ENCODE measurements at places on chromosomes 2 and 18. TPM values are rescaled to one million over a fixed set of nuclear protein-coding genes. Genes with fewer than 3 reads are reported as not detected.

DNA sequence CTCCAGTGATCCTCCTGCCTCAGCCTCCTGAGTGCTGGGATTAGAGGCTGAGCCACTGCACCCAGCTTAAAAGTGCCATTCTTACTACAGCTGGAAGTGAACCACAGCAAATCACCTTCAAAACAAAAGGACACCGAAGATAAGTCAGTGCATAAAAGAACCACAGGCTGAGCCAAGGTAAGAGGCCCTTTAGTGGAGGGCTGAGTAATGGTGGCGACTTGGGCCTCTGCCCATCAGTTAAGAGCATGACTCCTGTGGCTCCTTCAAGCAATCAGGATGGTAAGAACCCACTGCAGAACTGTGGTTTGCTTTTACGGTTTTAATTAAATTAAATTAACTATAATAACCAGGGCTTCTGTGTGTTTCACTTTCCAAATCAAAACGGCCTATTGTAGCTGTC lies 75.1 kb downstream of the CTAGE1 start:
- DNase-seq, result no peak

DNA sequence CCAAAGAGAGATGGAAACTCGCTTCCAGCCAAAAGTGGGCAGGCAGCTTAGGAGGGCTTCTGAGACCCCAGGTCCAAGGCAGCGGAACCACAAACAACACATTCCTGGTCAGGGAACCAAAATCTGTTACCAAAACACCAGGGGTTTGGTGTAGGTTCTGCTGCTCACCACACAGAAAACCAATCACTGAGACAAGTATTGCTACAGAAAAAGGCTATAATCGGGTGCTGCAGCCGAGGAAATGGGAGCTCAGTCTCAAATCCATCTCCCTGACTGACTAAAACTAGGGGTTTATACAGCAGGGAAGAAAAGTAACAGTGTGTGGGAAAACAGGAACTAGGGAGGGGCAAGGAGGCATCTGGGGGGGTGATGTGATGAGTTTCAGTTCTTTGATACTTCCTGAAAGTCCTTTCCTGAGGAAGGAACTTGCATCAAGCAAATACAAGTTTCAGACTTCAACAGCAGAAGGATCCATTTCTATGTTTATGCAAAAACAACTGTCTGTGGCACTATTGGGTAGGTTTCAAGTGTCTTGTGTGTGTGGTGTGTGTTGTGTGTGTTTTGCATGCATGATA lies 108.0 kb downstream of the FAM168B start:
- no peak for DNase-seq

- no peak for DNase-seq
Measured at GRCh38 chr2:237156031-237156856, 70.6 kb downstream of the COPS8 start.

DNA sequence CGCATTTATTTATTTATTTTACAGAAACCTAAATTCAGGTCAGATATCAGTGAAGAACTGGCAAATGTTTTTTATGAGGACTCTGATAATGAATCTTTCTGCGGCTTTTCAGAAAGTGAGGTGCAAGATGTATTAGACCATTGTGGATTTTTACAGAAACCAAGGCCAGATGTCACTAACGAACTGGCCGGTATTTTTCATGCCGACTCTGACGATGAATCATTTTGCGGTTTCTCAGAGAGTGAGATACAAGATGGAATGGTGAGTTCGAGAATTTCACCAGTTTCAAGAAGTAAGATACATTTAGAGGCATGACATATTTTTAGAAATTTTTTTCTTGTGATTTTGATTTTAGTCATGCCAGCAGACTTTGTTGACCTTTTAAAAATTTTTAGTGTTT lies 4.6 kb downstream of the CDCA7 start:
- no peak for DNase-seq

DNA sequence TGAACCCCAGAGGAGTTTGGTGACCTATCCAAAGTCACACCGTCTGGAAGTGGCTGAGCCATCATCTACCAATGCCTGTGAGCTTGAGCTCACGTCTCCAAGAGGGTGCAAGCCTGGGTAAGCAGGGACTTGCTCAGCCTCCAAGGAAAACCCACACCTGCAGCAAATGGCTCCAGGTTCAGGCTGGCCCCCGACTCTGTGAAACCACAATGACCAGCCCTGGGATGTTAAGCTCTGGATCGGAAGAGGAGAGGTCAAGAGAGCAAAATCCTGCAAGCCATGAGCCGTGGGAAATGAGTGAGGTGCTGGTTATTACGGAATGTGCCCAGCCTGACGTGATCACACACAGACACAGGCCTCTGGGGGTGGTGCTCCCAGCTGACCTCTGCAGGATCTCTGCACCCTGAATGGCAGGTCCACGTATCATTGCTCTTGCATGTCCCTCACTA lies 94.1 kb upstream of the OTOS start:
- DNase-seq, result no peak

- DNase-seq, result no peak
Measured at GRCh38 chr2:56460508-56460907, 276.7 kb downstream of the CCDC85A start.

GRCh38 chr2:100397118-100397860 lies 20.2 kb downstream of the CHST10 start:
- DNase-seq, result no peak

The ZNF638 gene
- 290 TPM for total RNA-seq

- DNase-seq, result no peak
Measured at GRCh38 chr2:235670974-235671787, 177.3 kb downstream of the AGAP1 start.

DNA sequence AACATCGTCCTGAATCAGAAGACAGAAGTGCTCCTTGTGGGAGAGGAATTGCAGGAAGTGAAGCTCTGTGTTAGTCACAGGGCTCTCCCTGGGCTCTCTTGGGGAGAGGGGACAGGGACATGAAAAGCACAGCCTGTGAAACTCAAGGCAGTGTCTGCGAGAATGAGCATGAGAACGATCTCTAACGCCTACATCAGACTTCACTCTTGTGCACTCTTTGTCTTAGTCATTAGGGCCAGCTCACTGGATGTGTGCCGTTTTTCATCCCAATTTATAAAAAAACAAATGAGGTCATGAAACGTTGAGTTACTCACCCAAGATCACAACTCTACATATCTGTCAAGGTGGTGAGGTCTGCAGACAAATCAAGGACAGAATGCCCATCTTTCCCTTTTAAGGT lies 27.0 kb upstream of the TWIST2 start:
- DNase-seq, result no peak

GRCh38 chr2:150267651-150268415 lies 219.6 kb downstream of the RND3 start:
- DNase-seq, result no peak

GRCh38 chr2:120109186-120110061 lies 96.5 kb downstream of the EPB41L5 start:
- no peak for DNase-seq

The UGT1A4 gene
- not detected for total RNA-seq

DNA sequence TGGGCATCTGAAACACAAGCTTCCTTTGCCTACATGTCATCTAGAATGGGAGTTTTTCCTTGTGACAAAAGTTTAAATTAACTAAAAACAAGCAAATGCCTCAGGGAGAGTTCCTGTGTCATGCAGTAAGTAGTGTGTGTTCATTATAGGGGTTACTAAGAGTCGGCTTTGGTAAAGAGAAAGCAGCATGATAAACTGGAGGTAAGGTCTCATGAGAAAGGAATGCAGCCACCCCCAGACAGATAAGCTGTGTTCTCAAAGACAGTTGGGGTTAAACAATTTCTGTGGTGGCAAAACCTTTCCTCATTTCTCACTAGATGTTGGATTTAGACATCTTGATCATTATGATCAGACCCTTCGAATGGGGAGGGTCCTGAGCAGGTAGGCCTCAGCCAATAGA lies 129.7 kb downstream of the MAP4K4 start:
- no peak for DNase-seq

The CCL20 gene
- 1.3 TPM for total RNA-seq

The DYSF gene
- 15.7 TPM for total RNA-seq

The SOWAHC gene
- 9.1 TPM for total RNA-seq

- DNase-seq, result no peak
Measured at GRCh38 chr18:70672581-70672980, 383.7 kb downstream of the SOCS6 start.

The LRRTM4 gene
- total RNA-seq, result 0.16 TPM

- no peak for DNase-seq
Measured at GRCh38 chr18:48030616-48031480, 100.4 kb upstream of the SMAD2 start.

GRCh38 chr2:102027036-102027980 lies 35.5 kb downstream of the IL1R2 start:
- no peak for DNase-seq

The ALK gene
- 0.64 TPM for total RNA-seq

The CCDC74B gene
- total RNA-seq, result 16.1 TPM

- DNase-seq, result no peak
Measured at GRCh38 chr2:48725696-48726494, 29.6 kb downstream of the LHCGR start.

- no peak for DNase-seq
Measured at GRCh38 chr2:210445116-210445707, 31.3 kb downstream of the LANCL1 start.

DNA sequence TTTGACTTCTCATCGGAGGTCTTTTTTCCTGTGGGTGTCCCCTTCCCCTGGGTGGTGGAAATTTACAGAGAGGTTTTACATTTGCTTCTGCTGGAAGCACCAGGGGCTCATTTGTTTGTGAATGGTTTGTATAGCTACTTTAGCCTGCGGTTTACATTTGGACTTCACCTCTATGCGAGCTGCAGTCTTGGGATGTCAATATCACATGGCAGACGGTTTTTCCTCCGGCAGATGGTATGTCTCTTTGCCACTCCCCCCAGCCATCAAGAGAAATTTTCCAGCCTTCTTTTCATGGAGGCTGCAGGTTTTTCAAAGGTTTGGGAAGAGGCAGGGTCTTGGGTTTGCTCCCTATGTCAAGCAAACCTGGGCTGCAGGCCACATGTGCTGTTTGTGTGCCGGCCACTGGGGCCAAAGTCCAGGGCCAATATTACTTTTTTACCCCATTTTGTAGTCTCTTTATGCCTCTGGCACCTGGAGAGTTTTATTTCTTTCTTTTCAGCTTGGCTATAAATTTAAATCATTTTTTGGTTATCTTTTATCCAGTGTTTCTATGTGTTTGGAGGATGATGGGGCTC lies 23.9 kb upstream of the BOD1L2 start:
- DNase-seq, result no peak

DNA sequence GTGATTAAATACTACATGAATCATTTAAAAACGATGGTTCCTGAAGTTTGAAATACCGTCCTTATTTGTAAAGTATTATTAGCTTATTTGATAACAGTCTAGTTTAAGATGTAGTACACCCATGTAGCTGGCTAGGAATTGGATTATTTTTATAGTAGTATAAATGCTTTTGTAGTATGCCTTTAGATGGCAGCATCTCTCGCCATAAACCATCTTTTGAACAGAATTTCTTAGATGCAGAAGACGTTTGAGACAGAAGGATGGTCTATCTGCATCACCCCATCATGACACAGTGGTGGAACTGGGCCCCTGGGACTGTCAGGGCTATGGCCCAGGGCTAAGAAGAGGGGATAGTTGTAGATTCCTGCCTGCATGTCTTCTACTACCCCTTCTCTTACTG lies 152.7 kb downstream of the WDSUB1 start:
- no peak for DNase-seq

The ALPI gene
- total RNA-seq, result not detected

The TMEM37 gene
- 9.4 TPM for total RNA-seq

The POTEC gene
- total RNA-seq, result not detected

- DNase-seq, result no peak
Measured at GRCh38 chr2:149077861-149078260, 39.4 kb downstream of the LYPD6B start.

DNA sequence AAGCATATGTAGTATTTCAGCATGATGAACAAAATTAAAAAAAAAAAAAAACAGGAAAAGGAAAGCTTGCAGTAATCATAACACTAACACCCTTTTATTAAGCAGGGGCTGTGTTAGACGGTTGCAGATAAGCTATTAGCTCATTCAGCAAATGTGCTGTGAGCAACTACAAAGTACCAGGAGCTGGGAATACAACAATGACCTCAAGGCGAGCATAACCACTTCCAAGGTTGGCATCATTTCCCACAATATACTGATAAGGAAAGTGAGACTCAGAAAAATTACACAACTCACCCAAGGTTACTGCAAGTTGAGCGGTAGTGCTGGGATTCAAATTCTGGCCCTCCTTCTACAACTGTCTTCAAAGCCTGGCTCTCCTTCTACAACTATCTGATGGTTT lies 38.2 kb upstream of the ACTR3 start:
- no peak for DNase-seq

DNA sequence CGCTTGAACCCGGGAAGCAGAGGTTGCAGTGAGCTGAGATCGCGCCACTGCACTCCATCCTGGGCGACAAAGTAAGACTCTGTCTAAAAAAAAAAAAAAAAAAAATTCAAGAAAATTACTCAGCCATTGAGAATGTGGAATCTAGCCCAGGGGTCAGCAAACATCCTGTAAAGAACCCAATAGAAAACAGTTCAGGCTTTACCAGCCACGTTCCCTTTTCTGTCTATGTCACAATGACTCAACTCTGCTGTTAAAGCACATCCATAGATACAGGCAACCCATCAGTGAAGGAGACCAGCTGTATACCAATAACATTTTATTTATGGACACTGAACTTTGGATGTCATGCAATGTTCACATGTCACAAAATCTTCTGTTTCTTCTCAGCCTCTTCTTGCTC lies 435.6 kb upstream of the GYPC start:
- no peak for DNase-seq

- DNase-seq, result no peak
Measured at GRCh38 chr2:226405465-226405864, 394.2 kb downstream of the IRS1 start.

DNA sequence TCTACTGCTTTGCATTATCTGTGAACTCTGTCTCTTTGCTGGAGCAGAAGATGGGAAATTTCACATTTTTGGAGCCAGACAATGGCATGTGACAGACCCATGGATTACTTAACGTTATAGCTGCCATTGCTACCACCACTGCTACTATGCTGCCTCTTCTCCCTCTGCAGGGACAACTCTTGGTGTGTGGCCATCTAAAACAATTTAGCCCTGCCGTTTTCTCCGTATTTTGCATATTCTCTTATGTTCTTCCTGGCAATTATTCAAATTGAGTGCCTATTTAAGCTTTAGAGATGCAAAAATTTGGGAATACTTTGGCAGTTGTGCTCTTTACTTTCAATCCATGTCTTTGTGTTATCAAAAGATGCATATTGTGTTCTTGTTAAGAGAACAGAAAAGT lies 386.8 kb downstream of the XIRP2 start:
- no peak for DNase-seq

GRCh38 chr18:10523544-10523943 lies 2.3 kb upstream of the NAPG start:
- no peak for DNase-seq

The UBXN2A gene
- total RNA-seq, result 13.0 TPM

GRCh38 chr2:2731816-2732284 lies 400.8 kb upstream of the MYT1L start:
- no peak for DNase-seq

- DNase-seq, result no peak
Measured at GRCh38 chr2:16726147-16726546, 60.5 kb upstream of the CYRIA start.

The CPLX4 gene
- total RNA-seq, result not detected

DNA sequence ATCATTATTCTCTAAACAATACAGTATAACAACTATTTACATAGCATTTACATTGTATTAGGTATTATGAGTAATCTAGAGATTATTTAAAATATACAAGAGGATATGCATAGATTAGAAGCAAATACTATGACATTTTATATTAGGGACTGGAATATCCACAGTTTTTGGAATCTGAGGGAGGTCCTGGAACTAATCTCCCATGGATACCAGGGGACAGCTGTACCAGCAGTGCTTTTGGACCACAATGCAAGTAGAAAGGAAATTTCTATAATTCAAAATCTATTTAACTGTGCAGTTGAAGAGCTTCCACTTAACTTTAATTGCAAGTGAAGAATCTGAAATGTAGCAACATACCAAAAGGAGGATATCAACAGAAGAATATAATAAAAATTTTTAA lies 120.8 kb downstream of the LTBP1 start:
- DNase-seq, result no peak
